Pulmonary artery endothelial cell (primary cell): ENCODE measurements at places on chromosomes 4 and X. TPM values are rescaled to one million over a fixed set of nuclear protein-coding genes. Genes with fewer than 3 reads are reported as not detected.

DNA sequence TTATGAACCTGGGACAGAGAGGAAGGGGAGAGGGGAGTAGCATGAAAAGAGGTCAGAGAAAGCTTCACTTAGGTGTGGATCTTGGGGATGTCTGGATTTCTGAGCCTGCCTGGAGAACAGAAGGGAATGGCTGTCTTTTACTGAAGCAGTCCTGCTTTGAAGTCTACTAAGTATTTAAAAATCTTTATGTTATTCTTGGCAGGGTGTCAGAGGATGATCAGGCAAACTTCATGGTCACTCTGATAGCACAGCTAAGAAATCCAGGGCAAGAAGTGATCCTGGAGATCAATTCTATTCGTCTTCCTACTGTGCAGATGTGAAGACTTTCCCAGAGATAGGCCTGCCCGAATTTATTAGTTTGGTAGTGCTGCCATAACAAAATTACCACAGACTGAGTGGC is 464.4 kb upstream of the BOD1L1 start:
- DNase-seq, result no peak

DNA sequence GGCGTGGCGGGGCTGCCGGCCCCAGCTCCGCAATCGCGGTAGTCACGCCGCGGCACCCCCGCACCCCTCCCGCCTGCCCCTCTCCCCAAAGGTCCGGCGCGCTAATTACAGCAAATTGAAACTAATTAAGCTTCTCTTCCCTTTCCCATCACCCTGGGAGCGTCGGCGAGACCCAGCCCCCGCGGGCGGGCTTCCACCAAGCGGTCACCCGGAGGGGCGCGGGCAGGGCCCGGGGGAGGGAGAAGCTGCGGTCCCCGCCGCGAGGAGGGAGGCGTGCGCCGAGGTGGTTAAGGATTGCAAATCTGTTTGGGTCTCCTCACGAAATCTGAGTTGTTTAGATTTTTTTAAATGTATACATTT is 13.1 kb downstream of the ARX start:
- DNase-seq, result no peak

Gene ABLIM2
- total RNA-seq, result 1.1 and 3.5 TPM in 2 replicates

DNA sequence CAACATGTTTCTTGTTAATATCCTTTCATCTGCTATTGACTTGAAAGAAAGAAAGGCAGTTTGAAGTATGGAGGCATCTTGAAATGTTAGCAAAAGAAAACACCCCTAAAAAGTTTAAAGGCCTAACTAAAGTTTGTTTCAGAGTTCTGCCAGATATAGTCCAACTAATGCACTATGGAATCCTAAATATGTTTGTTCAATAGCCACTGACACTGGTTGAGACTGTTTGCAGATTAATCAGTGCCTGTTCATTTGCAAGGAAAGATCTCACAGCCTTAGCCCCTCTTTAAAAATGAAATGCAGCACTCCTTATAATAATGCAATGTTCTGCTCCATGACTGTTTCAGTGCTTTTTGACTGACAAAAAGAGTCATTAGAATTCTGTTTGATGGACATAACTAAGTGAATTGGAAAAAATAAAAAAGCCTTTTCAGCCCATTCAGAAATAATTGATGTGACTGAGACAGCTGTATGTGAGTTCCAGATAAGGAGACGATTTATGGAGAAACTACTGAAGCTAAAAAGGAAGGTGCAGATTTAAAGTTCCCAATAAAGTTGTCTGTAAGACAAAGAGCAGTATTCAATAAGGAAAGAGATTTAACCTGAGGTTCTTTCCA is 192.0 kb downstream of the PCDH7 start:
- no peak for DNase-seq

GRCh38 chr4:125421547-125421946 is 106.8 kb downstream of the FAT4 start:
- peak; percentile 19 for DNase-seq
